ENCODE measurements at places on chromosomes 11 and 22.
A peak's percentile ranks its signal among the peaks of the same experiment; 100 is the strongest.

GRCh38 chr11:77039491-77040400 lies 5.5 kb downstream of the B3GNT6 start:
- peak; percentile 46 for DNase-seq

DNA sequence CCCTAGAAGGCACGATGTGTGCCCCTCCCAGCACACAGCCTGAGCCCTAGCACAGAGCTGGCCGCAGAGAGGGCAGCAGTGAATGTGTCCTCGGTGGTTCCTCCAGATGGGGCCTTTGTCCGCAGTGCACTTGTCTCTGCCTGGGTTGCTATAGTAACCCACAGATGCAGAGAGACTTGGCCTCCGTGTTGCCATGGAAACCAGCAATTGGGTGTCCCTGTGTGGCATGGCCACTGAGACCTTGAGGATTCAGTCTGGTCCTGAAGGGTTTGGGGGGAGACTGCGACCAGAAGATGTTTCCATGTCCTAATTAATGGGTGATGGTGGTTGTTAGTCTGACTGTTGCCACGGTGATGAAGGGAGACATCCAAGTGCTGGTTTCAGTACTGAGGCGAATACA lies 42.6 kb upstream of the TUB start:
- no peak for DNase-seq

GRCh38 chr11:117620086-117620485 lies 176.9 kb downstream of the DSCAML1 start:
- no peak for DNase-seq

DNA sequence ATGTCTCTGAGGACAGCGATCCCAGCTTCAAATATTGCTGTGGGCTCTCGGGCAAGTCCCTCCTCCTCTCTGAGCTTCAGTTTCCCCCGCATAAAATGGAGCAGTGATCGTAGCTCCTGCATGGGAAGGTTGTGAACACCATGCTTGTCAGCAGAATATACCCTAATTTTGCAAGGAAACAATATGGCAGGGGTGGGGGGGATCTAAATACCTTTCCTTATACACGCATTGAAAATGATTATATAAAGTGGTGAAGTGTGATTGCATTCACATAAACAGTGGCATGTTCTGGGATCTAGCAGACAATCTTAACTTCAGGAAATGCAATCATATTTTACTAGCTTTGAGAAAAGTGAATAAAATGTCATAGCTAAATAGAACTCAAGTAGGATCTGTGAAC lies 24.0 kb upstream of the RTN4R start:
- no peak for DNase-seq

- no peak for DNase-seq
These were observed 90.3 kb upstream of the MTMR2 start for GRCh38 chr11:96014217-96014616.

GRCh38 chr22:39872548-39872947 lies 21.0 kb downstream of the ENTHD1 start:
- no peak for DNase-seq

DNA sequence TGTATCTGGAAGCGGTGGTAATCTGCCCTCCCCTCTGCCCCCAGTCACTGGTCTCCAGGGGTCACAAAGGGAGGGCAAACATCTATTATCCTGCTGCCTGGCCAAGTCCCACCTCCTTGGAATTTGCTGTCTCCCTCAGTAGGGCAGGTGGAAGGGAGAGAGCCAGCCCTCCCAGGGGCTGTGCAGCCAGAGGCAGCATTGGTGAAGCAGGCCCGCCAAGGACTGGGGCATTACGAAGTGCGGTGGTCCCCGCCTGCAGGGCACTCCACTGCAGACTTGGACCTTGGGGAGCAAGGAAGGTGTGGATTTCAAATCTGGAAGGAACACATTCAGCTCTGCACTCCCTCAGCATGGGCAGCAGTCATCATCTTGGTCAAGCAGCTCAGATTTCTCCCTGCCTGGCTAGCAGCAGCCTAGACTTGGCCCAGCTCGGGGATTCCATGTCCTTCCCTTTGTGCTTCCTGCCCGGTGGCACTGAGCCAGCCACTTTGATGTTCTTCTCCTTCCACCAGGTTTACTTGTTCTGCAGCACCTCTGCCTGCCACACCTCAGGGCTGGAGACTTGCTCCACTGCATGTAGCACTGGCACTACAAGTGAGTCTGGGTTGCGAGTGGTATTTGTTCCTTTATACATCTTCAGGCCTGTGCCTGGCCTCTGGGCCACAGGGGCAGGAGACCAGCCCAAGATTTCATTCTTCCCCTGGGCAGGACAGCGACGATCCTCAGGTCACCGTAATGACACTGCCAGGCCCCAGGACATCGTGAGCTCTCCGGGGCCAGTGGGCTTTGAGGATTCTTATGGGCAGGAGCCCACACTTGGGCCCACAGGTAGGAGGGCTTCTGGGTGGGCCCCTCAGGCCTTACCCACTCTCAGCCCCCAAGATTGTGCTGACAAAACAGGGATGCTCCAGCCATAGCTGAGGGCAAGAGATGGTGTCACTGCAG lies 7.4 kb downstream of the ZP1 start:
- DNase-seq: no peak

- DNase-seq: no peak
These were observed 4.5 kb downstream of the GAL start for GRCh38 chr11:68688881-68689280.

- DNase-seq: no peak
These were observed 18.1 kb downstream of the DUSP8 start for GRCh38 chr11:1553808-1554594.

- no peak for DNase-seq
These were observed 236.7 kb downstream of the TTC28 start for GRCh38 chr22:28442711-28443525.
